NCI-H69 (cell line): ENCODE measurements at places on chromosomes 13 and 19.
A peak's percentile ranks its signal among the peaks of the same experiment; 100 is the strongest.

DNA sequence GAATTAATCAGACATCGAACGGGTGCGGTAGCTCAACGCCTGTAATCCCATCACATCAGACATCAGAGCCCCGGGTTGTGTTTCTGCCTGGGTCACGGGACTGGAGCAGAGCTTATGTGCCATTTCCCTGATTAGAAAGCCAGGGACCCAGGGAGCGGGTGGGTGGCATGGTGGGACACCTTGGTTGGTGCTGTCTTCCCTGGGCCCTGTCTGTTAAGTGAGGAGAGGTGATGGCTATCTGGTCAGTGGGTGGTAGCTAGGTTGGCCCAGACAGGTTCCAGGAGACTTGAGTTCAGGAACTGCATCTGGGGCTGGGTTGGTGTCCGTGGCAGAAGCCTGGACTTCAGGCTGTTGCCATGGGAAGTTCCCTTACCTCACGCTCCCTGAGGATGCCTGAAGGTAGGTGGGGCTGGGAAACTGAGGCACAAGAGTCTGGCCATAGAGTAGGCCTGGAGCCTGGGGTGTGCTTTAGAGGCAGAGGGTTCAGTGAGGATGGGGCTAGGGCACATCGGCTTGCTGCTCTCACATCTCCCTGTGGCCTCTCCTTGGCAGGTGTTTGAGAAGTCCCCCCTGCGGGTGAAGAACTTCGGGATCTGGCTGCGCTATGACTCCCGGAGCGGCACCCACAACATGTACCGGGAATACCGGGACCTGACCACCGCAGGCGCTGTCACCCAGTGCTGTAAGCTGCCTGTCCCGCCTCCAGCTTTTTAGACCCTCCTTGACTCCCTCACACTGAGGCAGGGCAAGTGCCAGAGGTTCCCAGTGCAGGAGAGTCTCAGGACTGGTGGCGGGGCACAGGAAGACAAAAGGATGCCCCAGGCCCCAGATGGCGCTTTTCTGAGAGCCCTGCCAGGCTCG lies 2.1 kb downstream of the RPL18A start:
- no peak for DNase-seq

- DNase-seq, result peak; percentile 42
Observed at GRCh38 chr19:1754636-1755466, 1.5 kb downstream of the ONECUT3 start.

DNA sequence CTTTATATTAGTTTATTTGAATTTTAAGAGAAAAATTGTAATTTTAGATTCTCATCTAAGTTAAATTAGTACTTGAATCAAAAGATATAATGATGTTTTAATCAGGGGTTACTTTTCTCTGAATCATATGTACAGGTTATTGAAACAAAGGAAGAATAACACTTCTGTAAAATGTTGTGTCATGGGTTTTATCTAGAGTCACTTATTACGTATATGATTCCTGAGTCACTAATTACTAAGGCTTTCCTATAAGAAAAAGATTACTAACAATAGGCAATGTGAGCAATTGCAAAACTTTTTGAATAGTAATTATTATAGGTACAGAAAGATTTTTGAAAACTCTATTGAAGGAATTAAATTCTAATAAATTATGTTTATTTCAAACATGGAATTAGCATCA lies 99.2 kb upstream of the KLF5 start:
- no peak for DNase-seq

DNA sequence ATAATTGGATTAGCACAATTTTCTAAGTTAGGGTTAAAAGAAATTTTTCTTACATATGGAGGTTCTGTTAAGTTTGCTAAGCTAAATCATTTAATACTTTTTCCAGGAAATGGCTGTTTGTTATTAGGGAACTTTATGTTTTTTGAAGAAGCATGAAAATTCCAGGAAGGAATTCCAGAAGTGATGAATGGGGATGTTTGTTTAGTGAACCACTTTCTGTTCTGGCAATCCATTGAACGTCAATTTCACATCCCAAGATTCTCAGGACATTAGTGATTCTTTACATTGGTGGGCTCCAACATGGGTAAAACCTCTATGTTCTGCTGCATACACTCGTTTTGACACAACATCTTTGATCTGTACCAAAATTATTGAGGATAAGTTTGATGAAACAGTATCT lies 534.4 kb downstream of the IRS2 start:
- no peak for DNase-seq

DNA sequence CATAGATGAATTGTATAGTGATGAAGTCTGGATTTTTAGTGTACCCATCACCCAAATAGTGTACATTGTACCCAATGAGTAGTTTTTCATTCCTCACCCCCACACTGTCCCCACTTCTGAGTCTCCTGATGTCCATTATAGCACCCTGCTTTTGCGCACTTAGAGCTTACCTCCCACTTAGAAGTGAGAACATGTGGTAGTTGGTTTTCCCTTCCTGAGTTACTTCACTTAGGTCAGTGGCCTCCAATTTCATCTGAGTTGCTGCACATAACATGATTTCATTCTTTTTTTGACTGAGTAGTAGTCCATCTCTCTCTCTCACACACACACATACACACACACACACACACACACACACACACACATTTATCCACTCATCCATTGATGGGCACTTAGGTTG lies 43.2 kb upstream of the ALOX5AP start:
- DNase-seq, result no peak

DNA sequence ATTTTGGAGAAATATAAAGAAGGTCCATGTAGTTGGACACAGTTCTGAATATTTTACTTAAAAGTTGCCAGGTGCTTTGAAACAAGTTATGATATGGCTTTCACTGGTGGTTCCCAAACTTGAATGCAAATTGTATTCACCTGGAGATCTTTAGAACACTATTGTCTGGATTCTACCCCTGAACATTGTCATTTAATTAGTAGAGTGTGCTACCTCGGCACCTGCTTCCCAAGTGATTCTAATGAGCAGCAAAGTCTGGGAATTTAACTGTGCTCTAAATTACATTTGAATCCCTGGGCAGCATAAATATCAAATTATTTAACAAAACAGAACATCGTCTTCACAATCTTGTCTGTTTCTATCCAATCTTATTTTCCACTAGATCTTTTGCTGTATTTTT lies 2483.3 kb downstream of the PCDH9 start:
- no peak for DNase-seq

- DNase-seq, result peak; percentile 39
Observed at GRCh38 chr19:7681340-7682174, 924 bp downstream of the TRAPPC5 start.

GRCh38 chr13:66462187-66462586 lies 767.9 kb downstream of the PCDH9 start:
- DNase-seq, result peak; percentile 86

DNA sequence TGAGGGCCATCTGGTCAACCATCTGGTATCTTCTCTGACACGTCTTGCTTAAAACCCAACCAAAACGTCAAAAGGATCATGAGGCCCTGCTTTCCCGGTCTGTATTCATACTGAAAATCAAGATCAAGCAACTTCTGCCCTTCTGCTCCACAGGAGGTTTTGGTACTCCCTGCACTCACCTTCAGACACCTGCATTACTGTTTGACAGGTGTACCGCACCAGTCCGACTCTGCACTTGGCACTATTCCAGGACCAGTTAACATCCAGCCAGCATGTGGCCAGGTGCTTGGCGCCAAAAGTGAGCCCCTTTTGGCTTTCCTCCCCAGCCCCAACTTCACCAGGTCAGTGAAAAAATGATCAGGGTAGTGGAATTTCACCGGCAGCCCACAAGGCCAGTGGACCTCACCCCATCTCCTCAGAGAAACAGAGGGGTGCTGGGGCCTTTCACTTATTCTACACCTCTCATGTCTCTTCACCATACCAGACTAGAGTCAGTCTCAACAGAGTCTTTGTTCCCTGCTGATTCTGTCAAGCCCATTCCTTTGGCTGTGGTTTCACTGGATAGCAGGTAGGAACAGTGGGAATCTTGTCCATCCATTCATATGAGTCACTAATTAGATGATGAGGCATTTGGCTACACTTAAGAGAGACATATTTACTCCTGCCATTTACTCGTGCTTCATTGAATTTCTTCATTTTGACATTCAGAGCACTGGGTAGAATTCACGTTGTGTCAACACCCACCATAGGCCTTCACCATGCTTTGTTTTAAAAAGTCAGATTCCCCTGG lies 85.3 kb downstream of the ZNF726 start:
- peak; percentile 47 for DNase-seq

DNA sequence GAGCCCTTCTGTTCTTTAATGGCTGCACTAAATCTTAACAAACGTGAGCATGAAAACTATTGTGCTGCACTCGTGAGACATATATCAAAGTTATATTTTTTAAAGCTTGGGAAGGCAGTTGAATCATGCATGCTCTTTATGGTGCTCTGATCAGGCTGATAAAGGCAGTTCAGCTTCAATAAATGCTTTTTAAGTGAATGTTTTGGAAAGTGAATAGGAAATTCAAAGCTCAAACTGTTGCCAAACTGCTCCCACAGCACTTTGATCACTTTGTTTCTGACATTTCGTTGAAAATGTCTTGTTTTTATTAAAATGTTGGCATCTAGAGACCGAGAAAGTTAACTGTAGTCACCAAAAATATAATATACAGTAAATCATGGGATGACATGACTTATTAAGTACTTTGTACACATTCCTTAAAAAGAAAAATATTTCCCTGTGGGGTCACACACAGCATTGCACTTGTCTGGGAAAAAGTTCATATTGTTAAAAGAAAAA lies 625.7 kb upstream of the PCDH9 start:
- no peak for DNase-seq

GRCh38 chr13:83794583-83794982 lies 87.7 kb downstream of the SLITRK1 start:
- DNase-seq, result no peak

DNA sequence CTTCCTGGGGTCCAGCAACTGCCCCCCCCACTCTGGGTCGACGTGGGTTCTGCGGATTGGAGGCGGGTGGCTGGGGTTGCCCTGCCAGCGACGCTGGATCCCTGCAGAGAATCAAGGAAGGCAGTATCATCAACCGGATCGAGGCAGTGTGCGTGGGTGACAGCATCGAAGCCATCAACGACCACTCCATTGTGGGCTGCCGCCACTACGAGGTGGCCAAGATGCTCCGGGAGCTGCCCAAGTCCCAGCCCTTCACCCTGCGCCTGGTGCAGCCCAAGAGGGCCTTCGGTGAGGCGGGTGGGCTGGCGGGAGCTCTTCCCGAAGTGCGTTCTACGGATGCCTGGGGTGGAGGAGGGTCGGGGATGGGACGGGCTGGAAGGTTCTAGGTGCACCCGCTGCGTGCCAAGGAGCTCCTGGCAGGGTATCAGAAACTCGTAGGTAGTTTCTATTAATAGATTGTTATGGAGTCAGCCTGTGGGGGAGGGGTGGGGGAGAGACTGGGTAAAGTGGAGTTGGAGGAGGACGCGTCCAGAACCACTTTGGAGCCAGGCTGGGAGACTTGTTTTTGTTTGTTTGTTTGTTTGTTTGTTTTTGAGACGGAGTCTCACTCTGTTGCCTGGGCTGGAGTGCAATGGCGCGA lies 1.5 kb downstream of the GIPC3 start:
- peak; percentile 49 for DNase-seq

- DNase-seq, result no peak
Observed at GRCh38 chr19:55479451-55480230, 3.2 kb downstream of the ZNF628 start.

DNA sequence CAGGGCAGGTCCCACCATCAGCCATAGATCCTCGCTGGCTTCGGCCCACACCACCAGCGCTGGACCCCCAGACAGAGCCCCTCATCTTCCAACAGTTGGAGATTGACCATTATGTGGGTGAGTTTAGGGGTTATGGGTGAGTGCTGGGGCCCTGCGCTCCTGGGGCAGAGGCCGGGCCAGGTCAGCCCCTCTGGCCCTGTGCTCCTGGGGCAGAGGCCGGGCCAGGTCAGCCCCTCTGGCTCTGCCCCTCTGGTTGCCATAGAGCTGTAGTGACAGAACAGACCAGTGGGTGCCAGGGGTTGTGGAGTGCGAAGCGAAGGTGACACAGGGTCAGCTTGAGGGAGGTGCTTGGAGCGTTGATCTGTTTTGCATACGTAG lies 15.2 kb downstream of the POLD1 start:
- DNase-seq, result no peak

DNA sequence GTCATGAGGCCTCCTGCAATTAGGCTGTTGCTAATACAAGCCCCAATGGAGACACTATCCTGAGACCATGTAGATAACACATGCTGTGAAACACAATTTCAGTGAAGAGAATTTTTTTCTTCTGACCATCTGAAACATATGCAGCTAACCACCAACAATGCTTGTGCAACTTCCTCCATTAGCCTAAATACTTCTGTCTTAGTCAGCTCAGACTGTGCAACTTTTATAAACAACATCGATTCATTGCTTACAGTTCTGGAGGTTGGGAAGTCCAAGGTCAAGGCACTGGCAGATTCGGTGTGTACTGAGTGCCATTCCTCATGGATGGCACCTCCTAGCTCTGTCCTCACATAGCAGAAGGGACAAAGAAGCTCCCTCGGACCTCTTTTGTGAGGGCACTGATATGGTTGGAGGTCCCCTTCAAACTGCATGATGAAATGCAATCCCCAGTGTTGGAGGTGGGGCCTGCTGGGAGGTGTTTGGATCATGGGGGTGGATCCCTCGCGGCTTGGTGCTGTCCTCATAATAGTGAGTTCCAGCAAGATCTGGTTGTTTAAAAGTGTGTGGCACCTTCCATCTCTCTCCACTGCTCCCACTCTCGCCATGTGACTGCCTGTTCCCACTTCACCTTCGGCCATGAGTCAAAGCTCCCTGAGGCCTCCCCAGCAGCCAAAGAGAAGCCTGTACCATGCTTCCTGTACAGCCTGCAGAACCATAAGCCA lies 27.7 kb downstream of the STK24 start:
- no peak for DNase-seq

DNA sequence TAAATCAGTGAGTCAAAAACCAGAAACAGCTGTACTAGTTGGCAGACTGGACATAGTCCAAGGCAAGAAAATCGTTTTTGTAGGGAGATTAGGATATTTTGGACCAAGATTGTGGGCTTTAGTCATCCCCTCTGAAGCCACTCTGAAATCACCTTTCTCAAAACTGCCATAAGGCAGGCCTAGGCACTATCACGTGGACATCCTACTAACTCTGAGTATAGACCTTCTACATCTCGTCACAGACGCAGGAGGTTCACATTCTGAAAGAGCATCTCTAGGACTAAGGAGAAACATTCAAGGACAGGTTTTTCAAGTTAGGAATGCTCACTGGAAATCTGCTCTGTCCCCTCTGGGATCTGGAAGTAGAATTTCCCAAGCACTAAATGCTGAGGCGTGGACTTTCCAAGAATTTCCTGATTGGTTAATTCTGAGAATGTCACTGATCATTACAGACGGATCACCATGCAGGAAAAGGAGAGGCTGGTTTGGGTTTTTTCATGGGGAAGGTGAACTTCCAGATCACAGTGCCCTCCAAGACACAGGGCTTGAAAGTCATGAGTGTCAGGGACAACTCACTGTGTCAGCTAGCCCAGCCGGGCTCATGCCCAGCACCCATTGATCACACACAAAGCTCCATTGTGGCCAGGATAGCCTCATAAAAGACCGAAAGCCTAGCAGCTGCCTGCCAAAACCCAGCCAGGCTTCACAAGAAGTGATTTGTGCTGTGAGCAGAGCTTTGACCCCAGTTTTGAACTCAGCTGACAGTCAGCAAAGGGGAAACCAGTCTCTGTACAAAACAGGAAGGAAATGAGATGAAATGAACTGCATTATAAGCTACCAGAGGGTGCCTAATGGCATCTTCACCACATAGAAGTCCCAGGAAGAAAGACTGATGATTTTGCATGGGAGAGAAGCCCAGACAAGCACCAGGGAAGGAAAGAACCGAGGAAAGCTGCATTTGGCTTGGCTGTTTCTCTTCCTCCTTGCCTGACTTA lies 2.7 kb upstream of the RUBCNL start:
- DNase-seq, result no peak
